ENCODE measurements at places on chromosomes 4 and X.

- DNase-seq, result no peak
Observed at GRCh38 chr4:38682336-38682735, 18.3 kb downstream of the KLF3 start.

GRCh38 chr4:6348408-6348807 is 78.8 kb downstream of the WFS1 start:
- DNase-seq, result no peak

DNA sequence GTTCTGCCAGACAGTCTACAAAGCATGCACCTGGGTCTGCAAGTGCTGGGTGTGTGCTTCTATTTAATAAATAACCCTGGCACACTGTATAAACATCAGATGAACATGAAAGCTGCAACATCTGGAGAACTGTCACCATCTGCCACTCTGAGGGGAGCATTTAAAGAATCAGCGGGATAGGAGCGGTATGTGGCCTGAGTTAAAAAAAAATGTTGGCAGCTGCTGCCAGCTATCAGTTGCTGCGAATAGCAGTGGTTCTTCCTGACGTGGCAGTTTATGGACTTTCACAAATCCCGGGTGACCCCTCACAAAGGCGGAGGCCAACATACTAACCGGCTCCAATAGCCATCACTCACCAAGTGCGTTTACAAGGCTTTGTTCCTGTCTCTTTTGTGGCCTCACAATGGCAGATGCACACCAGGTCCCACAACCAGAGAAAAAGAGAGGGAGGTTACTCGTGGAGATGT is 95.1 kb downstream of the RASL11B start:
- no peak for DNase-seq

DNA sequence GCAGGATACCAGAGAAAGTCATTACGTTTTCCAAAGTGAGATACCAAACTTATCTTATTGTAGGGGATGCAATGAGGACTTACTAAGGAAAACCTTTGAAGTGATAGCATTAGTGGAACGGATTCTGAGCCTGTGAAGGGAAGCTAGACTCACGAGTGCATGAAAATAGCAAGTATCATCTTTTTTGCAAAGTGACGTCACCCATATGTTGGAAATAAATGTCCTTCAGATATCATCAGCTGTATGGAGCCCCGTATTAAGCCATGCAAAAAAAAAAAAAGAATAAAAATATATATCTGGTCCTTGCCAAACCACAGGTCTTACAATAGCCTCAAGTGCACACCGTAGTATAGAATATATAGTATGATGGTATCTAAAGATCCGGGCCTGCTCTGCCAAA is 46.8 kb upstream of the ITM2A start:
- DNase-seq, result no peak

GRCh38 chr4:184911310-184911709 is 85.5 kb upstream of the ACSL1 start:
- no peak for DNase-seq

GRCh38 chr4:47534772-47535171 is 49.7 kb downstream of the ATP10D start:
- DNase-seq, result no peak

DNA sequence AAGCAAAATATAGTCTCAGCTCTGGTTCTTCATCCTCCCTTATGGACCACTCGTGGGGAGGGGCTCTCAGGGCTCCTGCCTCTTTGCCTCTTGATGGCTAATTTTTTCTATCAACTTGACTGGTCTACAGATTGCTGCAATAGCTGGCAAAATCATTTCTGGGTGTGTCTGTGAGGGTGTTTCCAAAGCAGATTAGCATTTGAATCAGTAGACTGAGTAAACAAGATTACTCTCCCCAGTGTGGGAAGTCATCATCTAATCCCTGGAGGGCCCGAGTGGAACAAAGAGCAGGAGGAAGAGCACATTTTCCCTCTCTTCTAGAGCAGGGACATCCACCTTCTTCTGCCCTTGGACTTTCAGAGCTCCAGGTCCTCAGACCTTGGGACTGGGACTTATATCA is 153.5 kb downstream of the STK32B start:
- no peak for DNase-seq

DNA sequence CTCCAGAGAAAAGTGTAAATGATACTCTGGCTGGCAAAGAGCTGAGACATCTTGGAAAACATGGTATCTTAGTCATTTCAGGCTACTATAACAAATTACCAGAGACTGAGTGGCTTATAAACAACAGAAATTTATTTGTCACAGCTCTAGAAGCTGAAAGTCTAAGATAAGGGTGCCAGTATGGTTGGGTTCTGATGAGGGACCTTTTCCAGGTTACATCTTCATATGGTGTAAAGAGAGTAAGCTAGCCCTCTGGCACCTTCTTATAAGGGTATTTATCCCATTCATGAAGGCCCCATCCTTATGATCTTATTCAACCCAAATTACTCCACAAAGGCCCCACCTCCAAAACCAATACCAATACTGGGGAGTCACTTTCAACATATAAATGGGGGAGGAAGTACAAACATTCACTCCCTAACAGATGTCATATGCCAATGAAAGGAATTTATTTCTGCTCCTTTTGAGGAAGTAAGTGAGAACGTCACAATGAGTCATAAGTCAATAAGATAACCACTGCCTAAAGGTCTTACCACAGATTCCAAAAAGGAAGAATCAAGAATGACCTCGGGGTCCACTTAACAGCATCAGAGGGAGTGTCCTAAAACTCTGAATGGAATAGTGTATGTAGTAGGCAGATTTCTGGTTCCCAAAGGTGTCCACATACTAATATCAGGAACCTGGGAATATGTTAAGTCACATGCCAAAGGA is 246.6 kb downstream of the OPHN1 start:
- no peak for DNase-seq

GRCh38 chr4:166481055-166481454 is 608.0 kb downstream of the TLL1 start:
- DNase-seq, result no peak

DNA sequence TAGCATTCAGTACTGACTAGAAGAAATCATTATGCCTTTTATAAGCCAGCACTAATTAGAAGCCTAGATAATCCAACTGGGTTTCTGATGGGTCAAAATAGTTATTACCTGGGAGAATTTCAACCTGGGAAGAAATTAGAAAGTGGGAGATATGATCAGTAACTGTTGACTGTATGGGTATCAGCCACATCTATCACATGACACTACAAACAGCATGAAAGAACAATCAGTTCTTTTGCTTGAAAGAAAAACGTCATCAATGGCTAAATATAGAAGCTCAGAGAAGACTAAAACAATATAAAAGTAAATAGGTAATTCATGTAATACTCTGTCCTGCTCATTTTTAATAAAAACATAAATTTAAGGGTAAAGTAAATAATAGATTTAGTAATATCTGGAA is 145.1 kb downstream of the CAMK2D start:
- DNase-seq, result no peak

- DNase-seq, result no peak
Observed at GRCh38 chr4:128358231-128358912, 70.8 kb upstream of the PGRMC2 start.

DNA sequence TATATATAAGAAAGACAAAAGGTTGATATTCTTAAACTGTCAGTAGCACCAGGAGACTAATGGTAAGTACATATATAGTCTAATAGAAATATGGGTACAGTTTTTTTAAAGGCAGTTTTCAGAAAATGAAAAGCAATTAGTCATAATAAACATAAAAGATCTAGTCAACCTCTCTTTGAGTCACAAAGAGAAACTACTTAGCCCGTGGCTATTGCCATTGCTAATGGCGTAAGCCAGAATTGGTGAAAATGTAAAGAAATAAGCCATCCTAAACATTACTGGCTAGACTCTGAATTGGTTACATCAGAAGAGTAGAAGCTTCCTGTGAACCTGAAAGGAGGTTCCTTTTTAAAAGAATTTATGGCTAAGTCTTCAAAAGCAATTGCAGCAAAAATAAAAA is 668.7 kb upstream of the CPEB2 start:
- DNase-seq, result no peak

DNA sequence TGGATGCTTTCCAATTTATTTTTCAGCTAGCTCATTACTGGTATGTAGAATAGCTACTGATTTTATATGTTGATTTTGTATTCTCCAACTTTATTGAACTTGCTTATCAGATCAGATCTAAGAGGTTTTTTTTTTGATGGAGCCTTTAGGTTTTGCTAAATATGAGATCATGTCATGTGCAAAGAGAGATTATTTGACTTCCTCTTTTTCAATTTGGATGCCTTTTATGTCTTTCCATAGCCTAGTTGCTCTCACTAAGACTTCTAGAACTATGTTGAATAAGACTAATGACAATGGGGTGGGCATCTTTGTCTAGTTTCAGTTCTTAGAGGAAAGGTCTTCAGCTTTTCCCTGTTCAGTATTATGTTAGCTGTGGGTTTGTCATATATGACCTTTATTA is 11.7 kb downstream of the MAGEE1 start:
- DNase-seq, result no peak

DNA sequence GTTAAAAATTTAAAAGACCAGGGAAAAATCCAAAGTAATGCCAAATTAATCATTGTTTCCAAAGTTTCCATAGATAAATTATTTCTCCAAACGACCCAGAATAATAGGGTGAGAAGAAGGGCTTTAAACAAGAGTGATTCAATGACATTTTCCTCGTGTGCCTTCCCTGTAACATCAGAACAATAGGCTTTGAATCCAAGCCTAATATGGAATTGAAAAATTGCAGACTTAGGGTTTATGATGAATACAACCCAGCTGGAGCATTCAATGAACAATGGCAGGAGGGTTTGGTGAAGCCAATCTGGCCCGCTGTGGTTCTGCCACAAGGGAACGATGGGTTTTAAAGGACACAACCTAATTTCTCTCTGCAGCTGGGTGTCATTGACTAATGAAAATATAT is 94.2 kb downstream of the CBLL2 start:
- DNase-seq, result no peak

GRCh38 chrX:153725832-153726285 is 1.2 kb downstream of the ABCD1 start:
- no peak for DNase-seq

DNA sequence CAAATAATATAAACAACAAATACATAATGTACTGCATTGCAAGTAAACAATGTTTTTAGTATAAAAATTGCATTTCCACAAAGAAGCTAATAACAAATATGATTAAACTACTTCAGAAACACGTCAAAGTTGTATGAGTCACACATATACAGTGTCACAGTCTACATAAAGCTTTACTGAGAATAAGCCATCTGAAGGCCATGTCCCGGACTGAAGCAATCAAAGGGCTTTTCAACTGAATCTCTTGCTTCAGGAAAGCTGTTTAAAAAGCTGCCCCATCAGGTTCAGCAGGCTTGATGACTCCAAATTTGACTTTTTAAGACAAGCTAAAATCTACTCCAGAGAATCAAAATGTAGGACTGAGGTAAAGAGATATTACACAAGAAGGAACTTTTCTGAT is 1476.8 kb downstream of the ADGRL3 start:
- DNase-seq, result no peak

DNA sequence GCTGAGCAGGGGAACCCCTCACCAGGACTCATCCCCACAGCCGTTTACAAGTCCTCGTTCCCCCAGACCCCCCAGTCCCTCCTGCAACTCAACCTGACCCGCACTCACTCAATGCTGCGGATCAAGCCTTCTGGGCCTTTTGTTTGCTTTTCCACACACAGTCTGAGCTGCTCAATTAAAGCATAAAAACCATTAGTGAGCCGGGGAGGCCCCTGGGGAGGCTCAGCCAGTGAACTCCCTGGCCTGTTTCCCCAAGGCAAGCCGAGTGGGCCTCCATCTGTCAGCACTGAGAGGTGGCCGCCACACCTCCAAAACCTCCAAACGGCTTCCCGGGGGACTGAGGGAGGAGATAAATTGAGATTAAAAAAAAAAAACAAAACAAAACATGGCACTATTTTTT is 158.5 kb downstream of the SHOX start:
- no peak for DNase-seq

- DNase-seq, result no peak
Observed at GRCh38 chr4:145939856-145940255, 1.2 kb upstream of the ZNF827 start.

DNA sequence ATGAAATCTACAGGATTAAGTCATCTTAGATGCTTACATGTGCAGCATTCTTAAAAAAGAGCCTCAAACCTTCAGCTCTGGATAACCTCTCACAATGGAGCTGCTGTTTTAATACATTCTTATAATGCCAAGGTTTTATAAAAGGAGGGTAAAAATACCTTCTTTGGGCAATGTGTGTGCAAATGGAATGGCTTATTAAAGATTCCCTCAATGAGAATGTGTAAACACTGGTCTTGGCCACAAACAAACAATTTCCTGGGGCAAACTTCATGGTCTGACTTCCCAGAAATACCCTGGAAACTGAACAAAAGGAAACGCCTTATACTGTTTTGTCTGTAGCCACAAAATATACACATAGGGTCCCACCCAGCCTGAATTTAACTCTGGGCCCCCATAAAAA is 148.6 kb upstream of the INTU start:
- no peak for DNase-seq

DNA sequence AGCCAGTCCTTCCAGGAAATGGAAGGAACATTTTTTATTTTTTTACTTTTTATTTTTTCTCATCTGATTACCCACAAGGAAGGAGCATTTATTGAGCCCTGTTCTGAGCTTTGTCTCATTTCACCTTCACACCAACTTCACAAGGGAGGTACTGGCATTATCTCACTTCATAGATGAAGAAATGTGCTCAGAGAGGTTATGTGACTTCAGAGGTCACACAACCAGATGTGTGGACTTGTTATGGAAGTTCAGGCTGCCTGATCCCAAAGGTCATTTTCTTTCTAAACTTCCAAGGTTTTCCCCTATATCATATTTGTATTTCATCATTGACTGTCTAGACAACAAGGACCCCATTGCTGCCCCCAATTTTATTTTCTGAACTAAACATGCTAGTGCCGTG is 160.3 kb downstream of the DCLK2 start:
- DNase-seq, result no peak

GRCh38 chr4:113327494-113327893 is 278.0 kb downstream of the ANK2 start:
- no peak for DNase-seq

DNA sequence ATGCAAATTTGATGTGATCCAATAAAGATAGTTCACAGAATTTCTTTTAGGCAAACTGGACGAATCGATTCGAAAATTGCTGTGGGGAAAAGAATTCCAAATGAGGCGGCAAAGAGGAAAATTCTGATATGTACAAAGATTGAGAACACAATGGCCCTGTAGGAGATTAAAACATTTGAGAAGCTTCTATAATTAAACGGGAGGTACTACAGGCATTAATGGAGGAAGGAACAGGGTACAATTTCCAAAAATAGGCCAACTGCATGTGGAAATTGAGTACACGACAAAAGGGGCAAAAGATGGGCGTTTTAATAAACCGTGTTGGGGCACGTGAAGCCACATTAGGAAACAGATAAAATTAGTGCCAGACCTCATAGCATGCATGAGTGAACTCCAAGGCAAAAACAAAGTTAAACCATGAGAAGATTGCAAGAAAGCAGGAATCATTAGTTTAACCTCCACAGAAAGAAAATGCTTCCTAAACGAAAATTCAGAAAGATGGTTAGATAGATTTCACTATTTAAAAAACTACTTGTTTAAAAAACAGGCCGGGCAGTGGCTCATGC is 68.4 kb downstream of the DHRSX start:
- no peak for DNase-seq

- no peak for DNase-seq
Observed at GRCh38 chr4:20456407-20456806, 204.7 kb downstream of the SLIT2 start.

Data from stimulated activated CD4-positive, alpha-beta T cell treated with anti-CD3 and anti-CD28 coated beads, Interleukin-15, amount 100 ng/mL, for 1 hour (primary cell).